Stimulated activated CD4-positive, alpha-beta T cell treated with anti-CD3 and anti-CD28 coated beads, Interleukin-1b, Interleukin-23, amount 100 ng/mL, for 24 hours (primary cell): ENCODE measurements at places on chromosomes 12 and 14.

GRCh38 chr12:119211884-119212283 is 33.2 kb downstream of the HSPB8 start:
- no peak for DNase-seq

- no peak for DNase-seq
These were observed 141.9 kb downstream of the BTG1 start for GRCh38 chr12:92003701-92004100.

GRCh38 chr12:93229494-93230325 is 148.0 kb upstream of the NUDT4 start:
- no peak for DNase-seq

GRCh38 chr14:92411941-92412340 is 89.0 kb downstream of the SLC24A4 start:
- DNase-seq = no peak

GRCh38 chr12:63319386-63319785 is 168.4 kb upstream of the AVPR1A start:
- DNase-seq = no peak

DNA sequence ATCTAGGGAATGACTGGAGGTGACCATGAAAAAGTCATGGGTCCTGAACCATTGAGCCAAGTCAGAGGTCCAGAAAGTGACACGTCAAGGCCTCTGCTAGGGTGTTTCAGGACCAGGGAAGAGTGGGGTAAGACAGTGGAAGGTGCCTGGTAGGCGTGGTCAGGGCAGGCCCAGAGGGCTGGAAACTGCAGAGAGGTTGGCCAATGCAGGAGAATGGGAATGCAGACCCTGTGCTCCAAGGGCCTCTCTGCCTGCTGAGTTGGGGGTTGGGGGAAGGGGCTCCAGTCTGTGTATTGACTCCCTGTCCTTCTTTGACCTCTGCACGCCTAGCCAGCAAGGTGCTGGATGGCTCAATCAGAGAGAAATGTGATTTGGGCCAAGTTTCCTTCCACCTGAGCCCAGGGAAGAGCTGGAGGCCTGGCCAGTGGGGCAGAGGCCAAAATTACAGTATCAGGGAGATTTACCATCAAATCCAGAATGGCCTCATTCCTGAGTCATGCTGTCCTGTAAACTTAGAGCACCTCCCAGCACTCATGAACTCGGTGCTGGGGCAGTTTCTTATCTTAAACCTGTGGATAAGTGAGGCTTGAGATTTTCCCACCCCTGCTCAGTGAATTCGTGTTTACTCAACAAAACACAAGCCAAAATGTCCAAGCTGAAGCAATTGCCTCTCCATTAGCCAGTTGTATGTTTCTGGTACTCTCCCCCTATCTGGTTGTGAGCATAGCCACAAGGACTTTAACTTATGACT is 24.4 kb downstream of the IRF2BPL start:
- no peak for DNase-seq

- no peak for DNase-seq
These were observed 472.8 kb upstream of the PRICKLE1 start for GRCh38 chr12:43062201-43062895.

- DNase-seq = no peak
These were observed 66.3 kb upstream of the EEA1 start for GRCh38 chr12:92995258-92995903.

GRCh38 chr12:127150479-127150878 is 1116.5 kb upstream of the TMEM132C start:
- DNase-seq = no peak

DNA sequence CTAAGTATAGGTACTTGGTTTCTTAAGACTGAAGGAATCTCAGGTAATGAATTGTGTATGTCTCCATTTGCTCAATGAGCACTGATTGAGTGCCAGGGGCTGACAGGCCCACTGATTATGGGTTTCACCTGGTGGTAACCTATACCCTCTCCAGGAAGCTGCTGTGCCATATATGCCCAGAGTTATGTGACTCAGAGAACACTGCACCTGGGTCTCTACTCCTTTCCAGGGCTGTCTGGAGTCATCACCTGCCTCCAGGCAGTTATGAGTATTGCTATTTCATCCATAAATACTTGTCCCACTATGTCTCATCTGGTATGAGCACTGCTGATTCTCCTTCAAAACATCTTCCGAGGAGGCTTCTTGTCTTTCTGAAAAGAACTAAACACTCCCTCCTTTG is 692.9 kb downstream of the BCL11B start:
- DNase-seq = no peak

DNA sequence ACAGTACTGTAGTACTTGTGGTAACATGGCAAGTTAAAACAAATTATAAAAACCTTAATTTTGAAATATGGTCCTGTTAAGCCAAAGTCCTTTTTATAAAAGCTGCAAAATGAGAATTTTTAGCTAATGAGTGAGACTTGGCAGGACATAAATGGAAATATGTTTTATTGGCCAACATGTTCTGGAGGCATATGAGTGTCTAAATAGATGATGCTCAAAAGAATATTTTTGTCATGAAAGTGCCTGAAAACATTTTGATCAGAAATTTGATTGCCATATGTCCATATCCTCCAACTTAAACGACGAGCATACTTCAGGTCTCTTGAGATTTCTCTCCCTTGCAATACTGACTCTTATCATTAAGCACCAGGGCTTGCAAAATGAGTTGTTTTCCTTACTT is 972.6 kb downstream of the TMTC2 start:
- no peak for DNase-seq

DNA sequence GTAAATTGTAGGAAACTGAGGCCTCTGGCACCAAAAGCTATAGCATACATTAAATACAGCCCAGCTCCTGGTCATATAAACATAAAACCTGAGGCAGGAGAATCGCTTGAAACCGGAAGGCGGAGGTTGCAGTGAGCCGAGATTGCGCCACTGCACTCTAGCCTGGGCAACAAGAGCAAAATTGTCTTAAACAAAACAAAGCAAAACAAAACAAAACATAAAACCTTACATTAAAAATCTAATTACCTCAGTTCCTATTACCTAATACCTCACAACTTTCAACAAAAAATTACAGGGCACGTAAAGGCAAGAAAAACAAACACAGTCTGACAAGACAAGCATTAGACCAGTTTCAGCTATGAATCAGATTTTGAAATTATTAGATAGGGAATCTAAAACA is 36.7 kb downstream of the TMEM116 start:
- DNase-seq = no peak

DNA sequence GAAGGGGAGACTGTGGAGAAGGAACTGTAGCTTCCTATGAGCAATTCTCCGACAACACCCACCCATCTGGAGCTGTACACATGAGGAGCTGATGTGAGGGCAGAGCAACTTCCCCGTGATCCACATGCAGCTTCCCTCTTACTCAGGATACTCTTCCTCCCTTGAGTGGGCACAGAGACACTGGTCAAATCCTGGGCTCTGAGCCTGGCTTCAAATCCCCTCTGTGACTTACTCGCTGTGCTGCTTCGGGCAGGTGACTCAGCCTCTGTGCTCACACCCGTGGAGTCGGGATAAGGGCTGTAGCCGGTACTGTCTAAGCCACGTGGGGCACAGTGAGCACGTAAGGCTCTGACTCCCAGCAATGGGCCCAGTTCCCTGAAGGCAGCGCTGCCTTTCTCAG is 31.1 kb downstream of the ZFYVE21 start:
- no peak for DNase-seq

DNA sequence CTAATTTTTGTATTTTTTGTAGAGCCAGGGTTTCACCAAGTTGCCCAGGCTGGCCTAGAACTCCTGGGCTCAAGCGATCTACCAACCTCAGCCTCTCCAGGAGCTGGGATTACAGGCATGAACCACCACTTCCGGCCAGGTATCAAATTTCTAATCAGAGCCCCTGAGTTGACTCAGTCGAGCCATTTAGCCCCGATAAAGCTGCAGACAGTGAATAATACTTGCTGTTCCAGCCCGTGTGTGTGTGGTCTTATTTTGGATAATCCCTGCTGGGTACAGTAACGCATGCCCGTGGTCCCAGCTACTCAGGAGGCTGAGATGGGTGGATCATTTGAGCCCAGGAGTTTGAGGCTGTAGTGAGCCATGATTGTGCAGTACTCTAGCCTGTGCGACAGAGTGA is 57.0 kb downstream of the TEAD4 start:
- DNase-seq = no peak

- DNase-seq = no peak
These were observed 58.9 kb downstream of the GRIP1 start for GRCh38 chr12:66620026-66620425.

DNA sequence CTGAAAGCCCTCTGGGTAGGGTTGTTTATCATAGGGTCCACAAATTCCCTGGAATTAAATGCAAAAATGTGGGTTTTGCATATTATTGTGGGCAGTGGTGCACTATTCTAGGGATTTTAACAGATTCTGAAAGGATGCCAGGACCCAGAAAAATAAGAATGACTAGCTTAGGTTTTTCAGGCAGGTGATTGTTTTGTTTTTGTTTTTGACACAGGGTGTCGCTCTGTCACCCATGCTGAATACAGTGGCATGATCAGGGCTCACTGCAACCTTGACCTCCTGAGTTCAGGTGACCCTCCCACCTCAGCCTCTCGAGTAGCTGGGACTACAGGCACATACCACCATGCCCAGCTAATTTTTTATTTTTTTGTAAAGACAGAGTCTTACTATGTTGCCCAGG is 19.2 kb downstream of the GALNT6 start:
- DNase-seq = no peak

DNA sequence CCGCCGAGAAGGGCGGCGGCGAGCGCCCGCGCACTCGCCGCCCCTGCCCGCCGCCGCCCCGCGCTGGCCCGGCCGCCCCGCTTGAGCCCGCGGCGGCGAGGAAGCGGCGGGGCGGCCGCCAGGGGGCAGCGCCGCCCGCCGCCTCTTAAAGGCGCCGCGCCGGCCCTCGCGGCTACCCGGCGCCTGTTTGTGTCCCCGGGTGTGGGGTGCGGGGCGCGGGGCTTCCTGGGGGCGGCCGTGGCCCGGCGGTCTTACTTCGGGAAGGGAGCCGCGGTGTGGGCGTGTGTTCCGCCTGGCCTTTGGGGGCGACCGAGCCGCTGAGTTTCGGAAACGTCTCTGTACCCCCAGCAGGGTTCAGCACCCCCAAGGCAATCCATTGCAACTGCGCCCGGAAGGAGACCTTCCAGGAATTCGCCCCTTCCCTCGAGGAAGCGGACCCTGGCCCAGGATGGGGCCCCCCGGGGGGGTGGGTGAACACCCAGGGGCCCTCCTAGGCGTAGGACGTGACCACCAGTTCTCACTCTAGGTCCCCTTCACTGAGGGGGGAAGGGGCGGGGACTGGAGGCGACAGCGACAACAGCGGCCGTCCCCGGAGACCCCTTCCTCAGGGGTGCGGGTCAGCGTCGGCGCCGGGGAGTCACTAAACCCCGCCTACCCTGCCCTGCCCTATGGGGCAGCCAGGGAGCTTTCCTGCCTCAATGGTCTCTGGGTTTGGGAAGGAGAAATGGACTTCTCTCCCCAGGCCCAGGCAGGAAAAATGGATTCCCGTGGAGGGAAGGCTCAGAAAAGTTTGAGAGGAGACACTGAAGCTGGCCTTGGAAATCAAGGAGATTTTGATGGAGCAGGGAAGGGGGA is at the start of gene ITPK1:
ITPK1 (minus strand) TSS at position 105 of the 855 bp plus-strand sequence. CDS start 762 bp downstream, outside the sequence.
- DNase-seq = peak; percentile 43

- DNase-seq = no peak
These were observed 59.8 kb upstream of the RBM19 start for GRCh38 chr12:114025935-114026334.

DNA sequence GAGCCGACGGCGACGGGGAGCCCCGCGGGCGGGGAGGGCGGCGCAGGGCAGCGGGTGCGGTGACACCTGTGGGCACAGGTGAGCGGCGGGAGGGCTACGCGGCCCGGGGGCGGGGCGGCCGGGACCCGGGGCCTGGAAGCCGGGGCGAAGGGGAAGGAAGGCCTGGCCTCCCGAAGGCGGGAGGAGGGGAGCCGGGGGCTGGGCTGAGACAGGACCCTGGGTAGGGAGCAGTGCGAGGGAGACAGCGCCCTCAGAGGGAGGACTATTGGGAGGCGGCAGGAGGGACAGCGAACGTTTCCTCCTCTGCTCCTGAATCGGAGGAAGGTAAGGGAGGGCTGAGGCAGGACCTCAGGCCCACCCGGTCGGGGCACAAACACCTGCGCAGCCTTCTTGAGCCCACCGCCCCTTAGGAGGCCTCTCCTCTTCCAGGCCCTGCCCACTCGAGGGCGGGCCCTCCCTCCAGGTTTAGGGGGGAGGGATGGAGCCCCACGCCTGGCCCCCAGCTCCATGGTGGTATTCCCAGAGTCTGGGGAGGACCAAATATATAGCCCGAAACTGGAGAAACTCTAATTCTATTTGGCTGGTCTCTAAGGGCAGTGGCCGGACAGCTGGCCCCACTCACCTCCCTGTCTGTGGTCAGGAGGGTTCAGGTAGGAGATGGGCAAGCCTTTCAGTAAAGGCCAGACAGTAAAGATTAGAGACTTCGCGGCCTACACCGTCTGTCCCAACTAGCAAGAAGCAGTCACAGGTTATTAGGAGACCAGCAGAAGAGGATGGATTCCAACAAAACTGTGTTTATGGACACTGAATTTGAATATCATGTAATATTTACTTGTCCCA is 509 bp downstream of the PLEKHG6 start:
- no peak for DNase-seq

- no peak for DNase-seq
These were observed 5.6 kb downstream of the NAB2 start for GRCh38 chr12:57094208-57095160.

DNA sequence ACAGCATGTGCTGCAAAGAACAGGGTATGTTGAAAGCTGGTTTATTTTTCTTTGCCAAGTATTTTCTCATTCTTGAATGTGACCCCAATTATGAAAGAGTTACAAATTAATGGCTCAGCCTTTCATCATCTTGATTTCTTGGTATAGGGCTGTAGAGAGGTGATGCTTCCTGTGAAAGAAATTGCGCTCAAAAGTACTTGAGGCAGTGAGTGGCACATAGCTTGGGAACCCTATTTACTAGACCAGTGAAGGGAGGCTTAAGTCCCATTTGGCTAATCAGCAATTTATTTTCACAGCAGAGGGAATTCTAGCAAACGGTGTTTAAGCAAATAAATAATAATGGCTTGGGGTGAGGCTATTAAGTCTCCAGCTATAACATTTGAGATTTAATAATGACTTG is 153.9 kb upstream of the MIS18BP1 start:
- no peak for DNase-seq

DNA sequence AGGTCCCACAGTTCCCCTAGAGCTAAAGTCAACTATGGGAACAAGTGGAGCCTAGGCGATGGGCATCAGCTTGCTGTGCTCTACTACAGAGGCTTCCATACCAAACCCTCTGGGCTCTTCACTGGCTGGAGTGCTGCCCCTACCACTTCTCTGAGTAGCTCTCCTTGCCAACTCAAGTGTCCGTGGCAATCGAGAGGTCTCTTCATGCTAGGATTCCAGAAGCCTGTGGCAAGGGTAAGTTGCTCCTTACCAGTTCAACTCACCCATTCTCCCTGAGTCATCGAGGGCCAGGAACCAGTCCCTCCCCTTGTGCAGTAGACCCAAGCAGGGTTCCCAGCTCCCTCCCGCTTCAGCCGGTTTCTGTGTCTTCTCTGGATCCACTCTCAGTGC is 76.1 kb downstream of the GALC start:
- no peak for DNase-seq
